ENCODE measurements at places on chromosomes 7 and 10. TPM values are rescaled to one million over a fixed set of nuclear protein-coding genes. Genes with fewer than 3 reads are reported as not detected.

DNA sequence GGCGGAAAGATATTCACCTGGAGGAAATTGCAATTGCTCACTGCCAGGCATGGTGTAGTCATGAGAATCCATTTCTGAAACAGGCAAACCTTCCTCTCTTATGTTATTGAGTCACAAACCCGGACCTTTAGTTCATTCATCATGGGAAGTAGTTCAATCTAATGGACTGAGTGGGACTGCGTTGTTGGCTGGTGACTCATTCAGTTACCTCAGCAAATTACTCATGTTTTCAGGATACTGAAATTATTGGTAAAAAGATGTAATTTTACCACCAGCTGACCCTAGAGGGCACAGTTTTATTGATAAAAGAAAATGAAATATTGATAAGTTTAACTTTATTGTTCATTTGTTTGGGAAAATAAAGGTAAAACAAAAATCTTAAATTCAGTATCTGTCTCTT, 1194.4 kb upstream of the SORCS1 start:
- peak; percentile 52 for DNase-seq
- peak overlapping the region; percentile 18 for H3K27ac ChIP-seq
- no peak overlapping the region for H3K4me3 ChIP-seq
- no peaks in the 10 kb centered on the region for H3K36me3 ChIP-seq
- H3K27me3 ChIP-seq, result no peaks in the 10 kb centered on the region

DNA sequence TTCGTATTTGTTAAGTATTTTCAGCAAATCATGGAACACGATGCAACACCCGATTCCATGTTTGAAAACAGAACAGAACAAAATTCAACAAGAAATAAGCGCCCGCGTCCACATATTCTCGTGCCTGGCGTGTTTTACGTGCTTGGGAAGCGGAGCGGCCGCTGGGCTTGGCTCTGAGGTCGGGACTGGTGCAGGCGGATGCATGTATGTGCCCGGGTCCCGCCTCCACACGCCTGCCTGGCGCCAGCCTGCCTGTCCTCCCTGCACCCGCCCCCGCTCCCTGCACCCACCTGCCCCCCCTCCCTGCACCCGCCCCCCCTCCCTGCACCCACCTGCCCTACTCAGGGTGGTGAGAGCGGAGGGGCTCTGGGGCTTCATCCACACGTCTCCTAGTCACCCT, 454.5 kb downstream of the DNAJB6 start:
- H3K4me3 ChIP-seq, result no peak overlapping the region
- no peak for DNase-seq
- no peaks in the 10 kb centered on the region for H3K4me1 ChIP-seq
- no peak overlapping the region for H3K27ac ChIP-seq
- H3K36me3 ChIP-seq, result no peaks in the 10 kb centered on the region
- H3K27me3 ChIP-seq, result no peaks in the 10 kb centered on the region

GRCh38 chr10:19385846-19386450, 337.3 kb downstream of the MALRD1 start:
- DNase-seq, result peak; percentile 10
- H3K27ac ChIP-seq, result peak overlapping the region; percentile 38
- H3K4me1 ChIP-seq, result no peaks in the 10 kb centered on the region
- no peaks in the 10 kb centered on the region for H3K27me3 ChIP-seq

DNA sequence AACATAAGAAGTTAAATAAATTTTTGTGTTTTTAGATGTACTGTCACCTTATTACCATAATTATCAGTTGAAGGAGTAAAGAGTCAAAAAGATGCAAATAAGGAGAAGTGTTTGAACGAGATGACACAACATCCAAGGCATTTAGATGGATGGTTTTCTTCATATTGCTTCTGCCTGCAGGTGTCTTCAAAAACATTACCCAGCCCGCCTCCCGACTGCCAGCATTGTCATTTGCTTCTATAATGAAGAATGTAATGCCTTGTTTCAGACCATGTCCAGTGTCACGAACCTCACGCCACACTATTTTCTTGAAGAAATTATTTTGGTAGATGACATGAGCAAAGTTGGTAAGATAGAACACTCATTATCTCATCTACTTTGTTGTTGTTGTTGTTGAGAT, 26.6 kb downstream of the GALNTL5 start:
- no peaks in the 10 kb centered on the region for H3K36me3 ChIP-seq
- H3K4me3 ChIP-seq, result no peak overlapping the region
- H3K27me3 ChIP-seq, result no peaks in the 10 kb centered on the region
- DNase-seq, result no peak

DNA sequence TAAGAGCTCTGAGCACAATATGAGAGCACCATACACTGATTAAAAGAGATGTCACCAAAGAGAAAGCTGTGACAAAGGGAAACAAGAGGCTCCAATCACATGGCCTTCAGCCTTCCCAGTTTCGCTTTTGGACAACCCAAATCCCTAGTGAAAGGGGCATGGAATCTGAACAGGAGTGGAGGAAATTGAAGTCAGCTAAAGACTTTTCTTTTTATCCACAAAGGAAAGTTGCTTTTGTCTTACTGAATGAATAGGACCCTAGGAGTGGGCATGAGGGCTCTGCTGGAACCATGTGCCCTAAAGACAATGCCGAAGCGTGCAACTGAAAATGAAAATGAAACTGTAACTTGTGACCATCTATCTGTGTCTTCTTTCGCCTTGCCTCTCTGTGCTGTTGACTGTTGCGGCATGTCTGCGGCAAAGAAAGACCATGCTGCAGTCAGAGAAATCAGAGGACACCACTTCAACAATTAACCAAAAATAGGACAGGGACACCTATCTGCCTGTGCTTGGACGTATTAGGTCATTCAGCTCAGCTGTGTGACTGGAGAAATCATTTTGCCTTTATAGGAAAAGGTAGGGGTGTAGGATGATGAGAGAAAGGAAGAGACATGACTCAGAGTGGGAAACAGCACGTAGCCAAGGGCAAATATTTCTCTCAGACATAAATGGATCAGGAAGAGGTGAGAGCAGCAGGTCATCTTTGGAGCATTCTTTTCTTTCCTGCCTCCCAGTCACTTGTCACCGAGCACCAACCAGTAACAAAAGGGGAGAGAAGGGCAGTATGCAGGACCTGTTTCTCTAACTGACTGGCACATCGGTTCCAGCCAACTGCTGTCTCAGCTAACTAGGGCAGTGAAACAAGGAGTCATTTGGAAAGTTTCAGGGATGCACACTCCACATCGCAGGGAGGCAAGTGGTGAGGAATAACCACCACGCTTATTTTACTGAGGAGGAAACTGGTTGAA, 12.3 kb downstream of the CAV2 start:
- H3K4me1 ChIP-seq, result no peaks in the 10 kb centered on the region
- no peak overlapping the region for H3K27ac ChIP-seq
- H3K36me3 ChIP-seq, result no peaks in the 10 kb centered on the region

OPN1SW gene
- total RNA-seq, result not detected

MET gene
- total RNA-seq, result 29.3 TPM

SCIN gene
- 6.7 TPM for total RNA-seq

Measured in hepatocyte (in vitro differentiated cells).